Astrocyte of the cerebellum (primary cell): ENCODE measurements at places on chromosomes 7 and 10.

- DNase-seq: no peak
Observed at GRCh38 chr7:81277691-81278090, 358.8 kb upstream of the SEMA3C start.

DNA sequence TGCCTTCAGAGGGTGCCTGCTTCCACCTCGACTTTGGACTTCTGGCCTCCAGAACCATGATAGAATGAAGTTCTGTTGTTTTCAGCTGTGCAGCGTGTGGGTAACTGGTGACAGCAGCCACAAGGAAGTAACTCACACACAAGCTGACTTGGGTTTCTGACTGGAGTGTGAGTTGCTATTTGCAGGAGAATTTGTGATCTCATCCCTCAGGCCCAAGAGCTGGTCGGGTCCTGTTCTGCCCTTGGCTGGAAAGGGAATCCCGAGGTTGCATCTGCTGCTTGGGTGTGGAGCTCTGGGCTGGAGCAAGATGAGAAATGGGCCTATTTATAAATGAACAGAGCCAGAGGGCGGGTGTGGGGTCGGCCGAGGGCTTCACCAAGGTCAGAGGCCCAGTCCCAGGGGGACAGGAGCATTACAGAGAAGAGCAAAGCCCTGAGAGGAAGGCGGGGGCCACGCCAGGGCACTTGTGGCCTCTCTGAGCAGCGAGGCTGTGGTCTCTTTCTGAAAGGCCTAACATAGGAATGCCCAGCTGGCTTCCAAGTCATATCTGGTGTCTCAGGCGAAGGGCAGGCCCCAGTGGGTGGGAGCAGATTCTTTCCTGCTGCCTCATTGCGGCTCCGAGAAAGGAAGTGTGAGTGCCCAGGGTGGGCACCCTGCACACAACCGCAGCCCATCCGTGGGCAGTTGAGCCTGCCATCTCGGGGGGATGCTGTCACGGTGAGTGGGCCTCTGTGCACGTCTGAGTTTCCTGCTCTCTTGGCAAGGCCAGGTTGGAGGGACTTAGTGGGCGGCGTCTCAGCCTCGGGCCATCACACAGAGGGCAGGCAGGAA is 26.5 kb upstream of the C10orf71 start:
- DNase-seq: no peak

- DNase-seq: no peak
Observed at GRCh38 chr7:36692456-36692855, 31.8 kb downstream of the AOAH start.

DNA sequence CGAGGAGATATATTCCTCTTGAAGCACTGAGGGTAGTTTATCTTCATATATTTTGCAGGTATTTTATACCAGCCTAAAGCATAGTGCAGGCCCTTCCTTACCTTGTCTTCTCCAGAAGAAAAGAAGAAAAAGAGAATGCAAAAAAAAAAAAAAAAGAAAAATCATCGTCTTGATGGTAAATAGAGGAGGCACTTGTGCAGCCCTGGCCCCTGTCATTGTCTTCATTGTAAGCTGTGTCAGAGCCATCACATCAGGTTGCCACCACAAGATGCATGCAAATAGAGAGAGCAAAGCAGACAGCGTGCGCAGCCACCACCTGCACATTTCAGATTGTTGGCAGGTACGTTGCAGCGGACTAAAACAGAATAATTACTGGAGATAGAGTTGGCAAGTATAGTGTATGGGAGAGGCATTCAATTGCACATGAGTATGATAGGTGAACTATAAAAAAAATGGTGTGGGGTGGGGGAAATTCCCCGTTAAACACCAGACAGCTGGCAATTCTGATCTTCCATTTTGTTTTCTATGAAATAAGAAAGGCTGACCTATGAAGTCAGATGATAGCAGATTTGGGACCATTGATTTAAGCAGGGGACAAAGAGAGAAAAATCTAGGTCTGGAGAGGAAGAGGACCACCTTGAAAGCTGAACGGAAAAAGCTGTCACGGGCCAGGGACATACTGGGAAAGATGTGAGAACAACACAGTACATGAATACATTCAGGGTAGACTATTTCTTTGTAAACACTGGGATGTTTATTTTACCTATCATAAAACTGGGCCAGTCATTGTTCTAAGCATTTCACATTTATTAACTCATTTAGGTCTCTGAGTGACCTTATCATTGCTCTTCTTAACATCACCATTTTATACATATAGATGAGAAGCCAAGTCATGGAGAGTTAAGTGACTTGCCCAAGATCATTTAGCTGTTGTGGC is 306.3 kb upstream of the SP8 start:
- DNase-seq: no peak

DNA sequence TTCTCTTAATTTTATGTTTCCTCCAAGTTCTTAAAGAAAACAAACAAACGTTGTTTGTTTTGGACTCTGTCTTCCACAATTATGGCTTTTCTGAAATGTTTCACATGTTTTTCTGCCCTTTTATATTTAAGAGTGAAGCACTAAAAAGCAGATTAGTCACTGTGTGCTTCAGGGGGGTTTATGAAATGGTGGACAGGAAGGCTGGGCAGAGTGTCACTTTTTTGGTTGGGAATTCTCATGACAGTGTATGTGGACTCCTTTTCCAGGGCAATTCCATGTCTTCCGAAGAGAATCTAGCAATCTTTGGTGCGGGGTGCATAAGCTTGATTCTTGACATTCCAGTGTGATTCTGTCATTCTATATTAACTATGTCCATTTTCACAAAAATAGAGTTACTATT is 669.4 kb downstream of the PARD3 start:
- no peak for DNase-seq

GRCh38 chr7:138465046-138465445 is 5.0 kb downstream of the TRIM24 start:
- no peak for DNase-seq
